ENCODE measurements at places on chromosomes 7 and 10. TPM values are rescaled to one million over a fixed set of nuclear protein-coding genes. Genes with fewer than 3 reads are reported as not detected.
A peak's percentile ranks its signal among the peaks of the same experiment; 100 is the strongest.

AMPH gene
- 1.2 TPM for total RNA-seq

BTBD16 gene
- total RNA-seq, result 1.2 TPM

PILRA gene
- 18.8 TPM for total RNA-seq

NOS3 gene
- 51.7 TPM for total RNA-seq

TYW1 gene
- 20.7 TPM for total RNA-seq

- no peak for DNase-seq
Observed at GRCh38 chr7:37196676-37197075, 252.0 kb downstream of the ELMO1 start.

DNA sequence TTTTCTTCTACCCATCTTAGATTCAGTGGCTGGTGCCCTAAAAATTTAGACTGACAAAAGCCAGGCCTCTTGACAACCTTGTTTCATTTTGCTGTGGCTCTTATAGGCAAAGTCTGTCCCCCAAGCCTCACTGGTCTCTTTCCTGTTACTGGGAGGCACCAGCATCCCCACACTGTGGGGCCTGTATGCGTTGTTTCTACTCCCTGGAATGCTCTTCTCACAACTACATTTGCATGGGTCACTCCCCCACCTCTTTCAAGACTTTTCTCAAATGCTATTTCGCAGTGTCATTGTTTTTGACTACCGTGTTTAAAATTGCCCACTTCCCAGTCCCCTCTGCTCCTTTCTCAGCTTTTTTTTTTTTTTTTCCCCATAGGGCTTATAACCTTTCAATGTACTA, 108.7 kb upstream of the DGKB start:
- DNase-seq, result no peak

- DNase-seq, result no peak
Observed at GRCh38 chr10:21071001-21071673, 174.0 kb upstream of the NEBL start.

DNA sequence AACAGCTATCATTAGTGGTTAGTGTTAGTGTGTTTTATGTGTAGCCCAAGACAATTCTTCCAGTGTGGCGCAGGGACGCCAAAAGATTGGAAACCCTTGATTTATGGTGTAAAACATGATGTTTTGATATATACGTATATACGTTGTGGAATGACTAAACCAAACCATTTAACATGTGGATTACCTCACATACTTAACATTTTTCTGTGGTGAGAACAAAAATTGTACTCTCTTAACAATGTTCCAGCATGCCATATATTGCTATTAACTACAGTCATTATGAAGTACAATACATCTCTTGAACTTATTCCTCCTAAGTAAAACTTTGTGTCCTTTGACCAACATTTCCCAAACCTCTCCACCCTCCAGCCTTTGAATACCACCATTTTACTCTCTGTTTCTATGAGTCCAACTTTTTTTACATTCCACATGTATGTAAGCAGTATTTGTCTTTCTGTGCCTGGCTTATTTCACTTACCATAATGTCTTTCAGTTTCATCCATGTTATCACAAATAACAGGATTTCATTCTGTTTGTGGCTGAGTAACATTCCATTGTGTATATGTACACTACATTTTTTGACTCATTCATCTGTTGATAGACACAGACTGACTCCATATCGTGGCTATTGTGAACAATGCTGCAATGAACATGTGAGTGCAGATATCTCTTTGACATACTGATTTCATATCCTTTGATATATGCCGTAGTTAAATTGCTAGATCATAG, 42.2 kb upstream of the MAGI2 start:
- no peak for DNase-seq

DNA sequence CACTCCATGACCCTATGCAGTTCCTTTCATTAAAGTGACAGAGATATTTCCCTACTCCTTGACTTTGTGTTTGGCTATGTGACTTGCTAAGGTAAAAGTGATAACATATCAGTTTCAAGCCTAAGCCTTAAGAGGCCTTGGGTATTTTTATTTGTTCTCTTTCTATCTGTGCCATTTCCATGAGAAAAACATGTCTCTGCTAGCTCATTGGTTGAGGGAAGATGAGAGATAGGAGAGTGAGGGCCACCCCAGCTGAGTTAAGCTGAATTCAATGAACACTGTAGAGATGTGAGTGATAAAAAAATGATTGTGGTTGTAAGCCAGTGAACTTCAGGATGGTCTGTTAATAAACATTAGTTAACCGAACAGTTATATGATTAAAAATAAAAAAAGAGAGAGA, 13.4 kb downstream of the TASOR2 start:
- no peak for DNase-seq

DNA sequence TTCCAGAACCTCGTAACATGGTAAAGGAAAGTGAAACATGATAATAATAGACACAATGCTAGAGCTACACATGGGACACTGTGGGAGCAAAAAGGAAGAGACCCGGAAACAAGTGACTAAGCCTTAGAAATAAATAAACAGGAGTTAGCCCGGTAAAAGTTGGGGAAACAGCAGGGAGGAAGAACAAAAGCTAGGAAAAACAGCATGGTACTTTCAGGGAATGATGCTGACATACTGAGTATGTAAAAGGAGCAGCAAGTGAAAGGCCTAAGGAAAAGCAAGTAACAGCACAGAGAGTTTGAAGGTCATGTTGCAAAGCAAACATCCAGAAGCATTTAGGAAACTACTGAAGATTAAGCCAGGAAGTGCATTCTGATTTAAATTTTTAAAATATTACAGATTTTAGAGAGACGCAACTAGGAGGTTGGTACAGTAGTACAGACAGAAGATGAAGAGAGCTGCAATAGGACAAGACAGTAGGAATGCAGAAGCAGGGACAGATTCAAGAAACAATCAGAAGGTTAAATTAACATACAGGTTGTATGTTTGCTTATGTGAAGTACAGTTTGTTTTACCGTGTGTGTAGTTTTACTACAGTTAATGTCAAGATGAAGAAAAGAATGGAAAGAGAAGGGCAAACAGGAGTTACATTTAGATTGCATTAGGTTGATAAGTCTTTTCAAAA, 63.7 kb downstream of the ARHGAP12 start:
- DNase-seq, result no peak

DNA sequence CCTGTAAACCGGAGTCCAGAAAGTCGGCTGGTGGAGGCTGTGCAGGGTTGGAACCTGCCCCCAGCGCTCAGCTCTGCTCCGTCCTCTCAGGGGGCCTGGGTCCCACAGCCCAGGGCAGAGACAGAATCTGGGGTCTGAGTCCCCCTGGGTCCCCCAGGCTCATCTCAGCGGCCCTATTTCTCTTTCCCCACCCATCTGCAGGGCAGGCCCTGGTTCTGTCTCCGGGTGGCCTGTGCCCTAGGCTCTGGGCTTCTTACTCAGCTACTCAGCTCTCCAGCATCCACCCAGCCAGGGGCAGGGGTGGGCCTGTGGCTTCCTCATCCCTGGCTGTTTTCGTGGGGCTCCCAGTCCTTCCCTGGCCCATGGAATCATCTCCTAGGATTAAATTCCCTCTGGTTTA, 183.4 kb downstream of the ADARB2 start:
- DNase-seq, result peak; percentile 43

- peak; percentile 34 for DNase-seq
Observed at GRCh38 chr7:130943336-130943901, 209.4 kb upstream of the KLF14 start.

DNA sequence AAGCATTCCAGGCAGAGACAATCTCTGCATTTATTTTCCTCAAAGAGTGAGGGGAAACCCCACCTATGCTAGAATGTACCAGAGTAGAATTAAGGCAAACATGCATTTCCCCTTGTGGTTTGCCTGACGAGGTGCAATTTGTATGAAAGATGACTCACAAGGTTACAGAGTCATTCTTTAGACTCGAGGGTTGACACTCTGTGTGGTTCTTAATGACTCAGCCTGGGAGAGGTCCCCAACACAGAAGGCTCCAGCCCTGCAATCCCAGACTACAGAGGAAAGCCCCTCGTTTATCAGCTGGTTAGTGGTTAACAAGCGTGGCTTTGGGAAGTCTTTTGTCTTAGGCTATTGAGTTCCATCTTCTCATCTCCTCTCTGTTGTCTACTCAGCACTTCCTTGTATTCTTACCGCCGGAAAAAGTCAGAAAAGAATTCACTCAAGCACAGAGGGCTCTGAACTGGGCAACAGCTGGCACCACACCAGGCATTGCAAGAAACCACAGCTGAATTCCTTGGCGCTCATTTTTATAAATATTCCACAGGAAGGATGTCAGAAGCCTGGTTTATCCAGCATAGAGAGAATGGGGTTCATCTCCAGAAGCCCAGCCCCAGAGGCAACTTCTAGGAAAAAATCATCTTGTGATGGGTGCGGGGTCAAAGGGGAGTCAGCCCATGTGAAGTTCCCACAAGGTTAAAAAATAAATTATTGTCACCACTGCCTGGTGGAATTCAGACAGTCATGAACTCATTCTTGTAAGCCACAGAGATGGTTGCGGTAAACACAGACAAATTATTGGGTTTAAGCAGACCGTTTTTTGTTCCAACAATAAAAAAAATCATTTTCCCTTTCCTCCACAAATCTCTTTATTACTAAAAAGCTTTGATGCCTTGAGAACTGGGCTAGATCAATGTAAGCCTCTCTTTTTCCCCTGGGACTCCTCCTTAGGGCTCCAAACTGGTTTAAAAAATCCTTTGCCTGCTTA, 24.5 kb upstream of the SVIL start:
- no peak for DNase-seq

DNA sequence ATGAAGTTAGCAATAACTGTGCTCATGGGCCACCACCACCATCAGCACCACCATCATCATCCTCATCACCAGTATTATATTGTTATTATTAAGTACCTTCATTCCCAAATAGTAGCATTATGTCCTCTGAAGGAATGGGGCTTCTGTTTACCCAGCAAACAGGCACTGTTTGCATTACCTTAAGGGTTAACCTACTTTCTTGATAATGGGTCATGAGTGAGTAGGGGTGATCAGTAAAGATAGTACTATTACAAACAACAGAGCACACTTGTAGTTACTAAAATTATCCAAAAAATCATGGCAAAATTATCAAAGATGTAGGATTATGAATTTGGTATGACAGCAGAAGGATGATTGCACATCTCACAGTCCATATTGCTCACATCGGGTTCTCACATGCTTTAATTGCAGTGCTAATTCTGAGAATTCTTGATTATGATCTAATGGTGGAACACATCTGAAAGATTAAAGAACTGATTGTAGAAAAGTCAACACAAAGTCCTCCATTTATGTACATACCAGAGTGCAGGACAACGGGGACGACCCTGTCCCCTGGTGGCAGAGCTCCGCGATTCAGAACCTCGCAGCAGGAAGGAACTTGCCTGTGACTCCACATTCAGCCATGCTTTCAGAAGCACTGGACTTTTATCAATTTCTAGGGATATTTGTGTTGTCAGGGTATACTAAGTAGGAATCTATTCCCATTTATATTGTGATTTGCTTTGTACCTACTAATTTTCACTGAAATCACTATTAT, 31.0 kb downstream of the PDE1C start:
- no peak for DNase-seq

GRCh38 chr7:19117091-19117869, at the start of gene TWIST1:
Gene TWIST1, minus strand, starts transcription at chr7:19117636. Its CDS starts 315 bp downstream, at chr7:19117321.
- DNase-seq, result peak; percentile 92

GRCh38 chr10:87558333-87558732, 53.6 kb downstream of the MINPP1 start:
- no peak for DNase-seq

DNA sequence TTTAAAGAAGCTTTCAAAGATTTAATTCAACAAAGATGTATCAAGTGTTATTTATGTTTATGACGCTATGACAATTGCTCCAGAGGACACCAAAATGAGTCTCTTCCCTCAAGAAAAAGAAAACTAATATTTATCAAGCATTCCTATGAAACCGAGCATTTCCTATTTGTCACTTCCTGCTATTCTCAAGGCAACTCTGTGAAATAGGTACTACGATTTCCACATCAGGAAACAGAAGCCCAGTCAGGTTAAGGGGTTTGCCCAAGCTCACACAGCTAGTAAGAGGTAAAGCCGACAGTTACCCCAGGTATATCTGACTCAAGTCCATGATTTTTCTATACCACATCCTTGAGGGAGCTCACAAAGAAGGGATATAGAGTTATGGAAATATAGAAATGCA, 85.9 kb downstream of the TRIL start:
- DNase-seq, result no peak

DNA sequence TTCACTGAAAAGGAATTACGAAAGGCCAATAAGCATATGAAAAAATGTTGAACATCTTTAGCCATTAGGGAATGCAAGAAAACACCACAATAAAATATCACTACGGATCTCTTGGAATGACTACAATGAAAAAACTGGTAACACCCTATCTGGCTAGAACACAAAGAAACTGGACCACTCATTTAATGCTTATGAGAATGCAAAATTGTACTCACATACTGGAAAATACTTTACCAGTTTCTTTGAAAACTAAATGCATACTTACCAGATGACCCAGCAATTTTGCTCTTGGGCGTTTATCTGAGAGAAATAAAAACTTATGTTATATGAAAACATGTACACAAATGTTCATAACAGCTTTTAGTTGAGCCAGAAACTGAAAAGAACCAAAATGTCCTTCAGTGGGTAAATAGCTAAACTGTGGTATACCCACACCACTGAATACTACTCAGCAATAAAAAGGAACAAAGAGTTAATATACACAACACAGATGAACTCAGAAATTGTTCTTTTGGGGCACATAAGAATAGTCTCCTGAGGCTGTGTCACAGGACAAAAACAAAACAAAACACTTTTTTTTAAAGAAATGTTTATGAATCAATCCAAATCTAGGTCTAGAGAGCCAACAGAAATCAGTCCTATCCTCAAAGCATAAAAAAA, 23.5 kb downstream of the CNOT4 start:
- DNase-seq, result no peak

DNA sequence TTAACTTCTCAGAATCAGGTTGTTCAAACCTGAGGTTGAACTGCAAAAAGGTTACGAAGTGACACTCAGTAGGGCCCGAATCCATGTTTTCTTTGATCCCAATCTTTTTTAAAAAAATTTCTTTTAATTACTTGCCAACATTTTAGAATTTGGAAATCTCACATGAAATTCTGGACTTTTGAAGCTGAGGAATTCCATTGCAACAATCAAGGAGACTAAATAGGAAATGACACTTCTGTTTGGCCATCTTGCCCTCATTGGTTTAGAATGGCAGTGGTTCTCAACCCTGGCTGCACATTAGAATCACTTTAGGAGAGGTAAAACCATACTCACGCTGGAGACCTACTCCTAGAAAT, 471 bp upstream of the TOMM7 start:
- no peak for DNase-seq

GRCh38 chr7:117669818-117670217, 190.0 kb downstream of the CFTR start:
- DNase-seq, result no peak

DNA sequence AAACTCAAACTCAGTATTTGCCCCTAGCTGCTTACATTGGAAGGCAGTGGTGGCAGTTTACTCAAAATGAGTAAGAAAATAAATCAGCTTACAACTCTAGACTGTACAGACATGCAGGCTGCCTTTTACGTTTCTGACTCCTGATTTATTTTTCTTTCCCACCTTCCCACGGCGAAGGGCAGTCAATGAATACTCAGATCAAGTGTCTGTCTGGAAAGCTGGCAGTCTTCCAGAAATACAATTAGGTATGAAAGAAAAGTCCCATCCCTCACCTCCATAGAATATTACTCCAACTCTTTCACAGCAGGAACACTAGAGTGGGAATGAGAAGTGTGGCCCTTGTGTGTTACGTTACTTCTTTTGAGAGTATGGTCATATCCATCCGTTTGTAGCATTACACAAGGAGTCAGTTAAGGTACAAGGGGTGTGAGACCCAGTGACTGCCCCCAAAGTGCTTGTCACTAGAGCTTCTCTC, 1.3 kb upstream of the PAPSS2 start:
- no peak for DNase-seq

GRCh38 chr7:152588350-152588749, 87.6 kb downstream of the XRCC2 start:
- no peak for DNase-seq

Data from kidney (tissue), 22 donors.